ENCODE measurements at places on chromosomes 7 and 10.
A peak's percentile ranks its signal among the peaks of the same experiment; 100 is the strongest.

DNA sequence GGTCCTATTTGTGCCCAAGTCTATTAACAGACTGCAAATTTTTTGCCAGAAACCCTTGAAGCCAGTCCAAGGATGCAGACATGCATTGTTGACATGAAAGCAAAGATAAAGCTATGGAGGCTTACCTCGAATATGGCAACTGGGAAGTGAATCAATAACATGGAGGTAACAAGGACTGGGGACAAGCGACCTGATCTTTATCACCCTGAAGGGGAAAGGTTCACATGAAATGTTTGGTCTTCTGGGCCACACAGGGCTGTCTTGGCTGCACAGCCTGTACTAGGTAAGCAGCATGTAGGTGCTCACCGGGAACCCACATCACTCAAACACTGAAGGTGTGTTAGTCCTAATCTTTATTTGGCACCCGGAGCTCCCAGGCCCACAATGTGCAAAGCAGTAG, 17.9 kb downstream of the ERCC6 start:
- no peak for DNase-seq

DNA sequence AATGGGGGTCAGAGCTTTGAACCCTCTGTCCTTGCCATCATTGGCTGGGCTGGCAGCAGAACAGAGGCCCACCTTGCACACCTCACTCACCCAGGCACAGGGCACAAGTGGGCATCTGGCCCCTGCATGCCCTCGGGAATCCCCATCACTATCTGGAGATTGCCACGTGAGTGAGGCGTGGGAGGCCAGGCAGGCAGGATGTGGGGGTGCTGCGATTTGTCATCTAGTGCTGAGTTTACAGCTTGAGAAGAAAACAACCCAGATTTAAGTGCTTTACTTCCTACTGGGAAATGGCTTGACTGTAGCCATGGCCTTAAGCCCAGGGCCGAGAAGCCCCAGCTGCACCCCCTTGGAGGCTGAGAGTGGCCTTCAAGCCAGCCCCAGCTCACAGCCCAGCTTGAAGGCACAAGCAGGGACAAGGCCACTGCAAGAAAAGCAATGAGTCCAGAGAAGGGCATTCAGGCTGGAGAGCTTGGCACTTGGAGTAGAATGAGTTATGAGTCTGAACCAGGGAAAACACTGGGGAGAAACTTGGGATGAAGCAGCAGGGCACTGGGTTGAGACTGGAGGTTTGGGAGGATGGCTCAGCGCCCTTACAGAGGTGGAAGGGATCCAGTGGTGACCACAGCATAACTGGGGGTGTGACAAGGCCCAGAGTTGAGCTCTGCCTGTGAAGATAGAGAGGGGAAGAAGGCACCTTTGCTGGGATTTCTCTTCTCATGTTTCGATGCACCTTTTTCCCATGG, 123.0 kb downstream of the CXCL12 start:
- DNase-seq, result no peak

- DNase-seq, result no peak
Measured at GRCh38 chr7:47474211-47474936, 107.5 kb downstream of the TNS3 start.

DNA sequence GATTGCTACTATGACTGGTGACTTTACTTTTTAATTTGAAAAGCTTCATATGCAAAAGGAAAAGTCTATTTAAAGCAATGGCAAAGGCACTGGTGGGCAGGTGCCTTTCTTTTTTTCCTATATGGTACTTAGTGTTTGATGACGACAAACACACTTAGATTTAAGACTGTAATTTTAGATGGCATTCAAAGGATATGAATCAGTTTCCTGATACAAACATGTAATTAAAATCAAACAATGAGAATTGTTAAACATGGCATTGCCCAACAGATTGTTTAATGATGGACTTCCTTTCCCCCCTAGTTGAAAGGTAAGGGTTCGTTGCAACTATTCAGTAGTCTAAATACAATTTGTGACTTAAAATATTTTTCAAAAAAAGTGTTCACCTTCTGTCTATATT, 106.5 kb upstream of the SEMA3C start:
- no peak for DNase-seq

- no peak for DNase-seq
Measured at GRCh38 chr7:7569081-7569527, 2.4 kb downstream of the MIOS start.

DNA sequence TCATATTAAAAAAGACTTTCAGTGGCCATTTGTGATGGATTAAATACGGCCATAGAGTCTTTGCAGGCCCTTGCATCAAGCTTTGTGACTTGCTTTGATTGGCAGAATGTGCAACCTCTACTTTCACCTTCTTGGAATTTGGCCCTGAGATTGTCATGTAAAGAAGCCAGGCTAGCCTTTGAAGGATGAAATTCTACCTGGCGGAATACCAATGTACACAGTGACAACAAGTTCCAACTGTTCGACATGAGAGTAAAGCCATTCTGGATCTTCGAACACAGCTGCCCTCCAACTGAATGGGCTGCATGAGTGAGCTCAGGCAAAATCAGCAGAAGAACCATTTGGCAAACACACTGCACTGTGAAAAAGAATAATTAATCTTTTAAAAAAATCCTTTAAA, 321.3 kb downstream of the PHF14 start:
- no peak for DNase-seq

- DNase-seq, result no peak
Measured at GRCh38 chr7:112889834-112890438, 99.7 kb upstream of the TMEM168 start.

DNA sequence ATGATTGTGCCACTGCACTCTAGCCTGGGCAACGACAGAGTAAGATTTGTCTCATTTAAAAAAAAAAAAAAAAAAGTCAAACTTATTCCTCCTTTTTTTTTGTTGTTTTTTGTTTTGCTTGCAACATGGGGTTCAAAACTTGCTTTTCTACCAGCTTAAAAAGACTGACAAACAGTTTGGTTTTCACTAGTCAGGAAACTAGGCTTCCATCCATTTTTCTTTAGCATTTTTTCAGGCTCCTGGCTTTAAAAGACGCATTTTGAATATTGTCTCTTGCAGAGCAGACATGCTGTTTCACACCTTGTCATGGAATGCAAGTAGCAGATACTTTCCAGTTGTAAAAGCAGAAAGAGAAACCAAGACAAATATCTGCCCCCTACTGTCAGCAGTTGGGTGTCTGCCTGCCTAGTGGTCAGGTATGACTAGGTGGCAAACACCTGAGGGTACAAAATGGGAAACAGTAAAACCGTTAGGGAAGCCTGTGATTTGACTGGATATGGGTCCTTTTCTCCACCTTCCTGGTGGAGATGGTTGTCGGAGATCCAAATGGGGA, 139.9 kb downstream of the CCDC71L start:
- DNase-seq, result no peak

DNA sequence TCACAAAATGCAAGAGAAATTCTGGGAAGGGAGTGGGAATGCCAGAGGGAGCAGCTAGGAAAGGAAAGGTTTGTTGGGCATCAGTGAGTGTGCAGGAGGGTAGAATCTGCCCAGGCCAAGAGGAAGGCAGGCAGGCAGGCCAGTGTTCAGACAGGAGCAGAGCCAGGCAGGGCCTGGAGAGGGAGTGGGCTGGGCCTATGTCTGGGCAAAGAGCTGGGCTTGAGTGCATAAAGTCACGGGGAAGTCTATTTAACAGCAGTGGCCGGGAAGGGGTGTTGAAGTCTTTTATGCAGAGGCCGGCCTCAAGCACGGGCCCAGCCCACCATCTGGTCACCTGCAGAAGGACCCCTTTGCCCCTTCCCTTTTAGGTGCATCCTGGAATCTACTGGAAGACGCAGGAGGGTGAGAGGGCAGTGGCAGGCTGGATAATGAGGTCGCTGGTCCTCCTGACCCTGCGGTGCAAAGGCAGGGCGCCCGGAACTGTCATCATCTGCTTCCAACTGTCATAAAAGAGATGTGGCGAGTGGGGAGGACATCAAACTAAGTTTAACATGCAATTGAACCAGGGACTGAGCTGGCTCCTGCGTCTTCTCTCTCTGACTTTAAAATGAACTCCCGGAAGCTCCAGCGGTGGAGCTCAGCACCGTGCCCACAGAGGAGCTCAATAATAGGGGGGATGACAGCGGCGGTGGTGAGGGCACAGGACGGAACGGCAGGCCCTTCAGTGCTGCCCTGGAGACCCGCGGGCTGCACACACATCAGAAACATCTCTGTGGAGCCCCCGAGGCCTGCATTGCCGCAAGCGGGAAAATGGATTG, 29.5 kb downstream of the CARD11 start:
- DNase-seq, result no peak

DNA sequence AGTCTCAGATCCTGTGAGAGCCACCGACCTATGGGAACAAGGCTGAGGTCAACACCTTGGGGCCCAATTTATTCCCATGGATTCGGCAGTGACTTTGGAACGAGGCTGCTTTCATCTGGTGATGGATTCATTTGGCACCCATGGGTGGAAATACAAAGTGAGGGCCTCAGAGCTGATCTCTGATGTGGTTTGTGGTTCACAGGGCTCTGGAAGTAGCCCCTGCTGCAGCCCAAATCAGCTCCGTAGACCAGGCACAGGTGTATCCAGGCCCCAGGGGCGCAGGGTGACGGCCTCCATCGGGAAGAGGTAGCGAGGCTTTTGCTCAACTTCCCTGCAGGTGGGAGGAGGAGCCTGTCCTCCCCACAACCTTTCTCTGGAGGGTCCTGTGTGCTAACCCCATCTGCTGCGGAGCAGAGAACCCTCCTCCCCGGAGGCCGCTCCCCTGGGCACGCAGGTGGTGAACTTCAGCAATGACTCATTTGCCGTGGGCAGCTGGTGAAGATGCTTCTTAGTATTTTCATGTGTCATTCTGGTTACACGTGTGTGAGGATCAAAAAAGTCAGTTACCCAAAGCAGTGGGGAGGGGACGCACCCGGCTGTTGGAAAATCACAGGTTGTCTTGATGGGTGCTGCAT, 7.5 kb upstream of the JAKMIP3 start:
- DNase-seq, result no peak

GRCh38 chr10:125016123-125016522, 74.2 kb downstream of the ZRANB1 start:
- DNase-seq, result no peak

DNA sequence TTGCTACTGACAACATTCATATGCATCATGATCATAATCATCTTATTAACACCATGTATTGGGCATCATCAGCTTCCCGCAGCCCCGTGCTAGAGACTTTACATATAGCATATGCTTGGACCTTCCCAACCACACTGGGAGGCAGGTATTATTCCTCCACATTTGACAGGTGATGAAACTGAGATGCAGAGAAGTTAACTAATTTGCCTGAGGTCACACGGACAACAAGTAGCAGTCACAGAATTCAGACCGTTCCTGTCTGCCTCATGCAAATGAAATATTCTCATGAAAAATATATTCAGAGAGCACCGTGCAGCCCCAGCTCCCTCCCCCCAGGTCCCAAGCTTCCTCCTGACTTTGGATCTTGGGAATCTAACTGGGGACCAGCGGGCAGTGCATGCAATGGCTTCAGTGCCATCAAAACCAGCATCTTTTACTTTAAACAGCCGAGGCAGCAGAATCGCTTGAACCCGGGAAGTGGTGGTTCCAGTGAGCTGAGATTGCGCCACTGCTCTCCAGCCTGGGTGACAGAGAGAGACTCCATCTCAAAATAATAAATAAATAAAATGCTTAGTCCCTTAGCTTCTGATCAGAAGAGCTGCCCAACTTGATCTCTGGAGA, 112.2 kb upstream of the GPR26 start:
- no peak for DNase-seq

GRCh38 chr10:58435297-58435985, 50.2 kb downstream of the TFAM start:
- DNase-seq, result no peak

DNA sequence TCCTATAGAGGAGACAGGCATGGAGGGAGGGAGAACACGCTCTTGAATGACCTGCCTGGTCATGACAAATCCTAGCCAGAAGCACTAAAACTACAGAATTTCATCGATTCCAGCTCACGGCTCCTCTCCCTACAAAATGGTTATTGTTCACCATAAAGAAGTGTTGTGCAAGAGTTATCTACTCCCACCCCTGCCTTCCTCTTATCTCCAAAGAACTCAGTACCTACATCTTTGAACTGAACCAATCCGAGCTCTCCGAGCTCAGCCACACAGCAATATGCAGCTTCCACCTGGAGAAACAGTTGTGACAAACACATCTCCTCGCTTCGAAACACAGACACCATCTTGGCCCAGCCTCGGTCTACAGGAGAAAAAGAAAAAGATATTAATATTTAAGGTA, 26.9 kb upstream of the TMEM213 start:
- DNase-seq, result no peak

GRCh38 chr10:12455766-12456165, 106.4 kb downstream of the CAMK1D start:
- DNase-seq, result no peak

- no peak for DNase-seq
Measured at GRCh38 chr7:158257516-158258410, 329.9 kb downstream of the PTPRN2 start.

DNA sequence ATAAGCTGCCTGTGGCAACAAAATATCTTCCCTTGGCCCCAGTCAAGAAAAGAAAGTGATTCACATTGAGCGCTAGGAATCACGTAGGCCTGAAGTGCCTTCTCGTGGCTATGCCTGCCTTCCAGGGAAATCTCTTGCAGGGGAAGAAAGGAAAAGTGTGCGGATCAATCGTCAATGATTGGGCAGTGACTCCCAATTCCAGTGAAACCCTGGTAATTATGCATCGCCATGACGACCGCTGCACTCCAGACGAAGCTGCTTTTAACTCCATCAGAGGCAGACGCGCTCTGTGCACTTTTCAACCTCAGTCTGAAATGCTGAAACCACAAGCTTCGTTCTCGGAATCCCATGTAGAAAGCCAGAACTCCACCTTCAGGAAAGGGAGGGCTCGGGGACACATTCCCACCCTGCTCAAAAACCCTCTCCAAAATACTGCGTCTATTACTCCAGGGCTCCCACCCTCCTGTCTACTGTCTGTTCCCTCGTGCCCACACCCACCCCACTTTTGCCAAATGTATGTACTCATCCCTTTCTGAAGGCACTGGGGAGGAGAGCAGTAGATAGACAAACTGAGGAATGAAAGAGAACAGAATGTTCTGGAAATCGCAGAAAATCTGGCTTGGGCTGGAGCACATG, 24.2 kb upstream of the PRKAG2 start:
- DNase-seq, result no peak

DNA sequence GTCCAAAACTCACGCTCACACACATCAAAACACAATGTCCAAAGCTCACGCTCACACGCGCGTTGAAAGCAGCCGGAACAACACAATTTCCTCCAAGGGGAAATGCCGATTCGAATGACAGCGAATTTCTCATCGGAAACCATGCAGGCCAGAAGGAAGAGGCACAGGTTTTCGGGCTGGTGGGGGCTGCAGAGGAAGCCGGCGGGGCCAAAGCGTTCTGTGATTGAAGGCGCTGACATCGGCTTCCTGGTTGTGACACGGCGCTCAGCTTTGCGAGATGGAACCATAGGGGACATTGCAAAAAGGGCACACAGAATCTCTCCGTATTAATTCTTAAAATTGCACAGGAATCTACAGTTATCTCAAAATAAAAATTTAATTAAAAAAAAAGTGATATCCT, 61.3 kb downstream of the FOXL3 start:
- DNase-seq, result peak; percentile 41

GRCh38 chr10:117345143-117345542, 30.1 kb downstream of the PDZD8 start:
- no peak for DNase-seq

GRCh38 chr7:608954-609353, 89.3 kb upstream of the PDGFA start:
- no peak for DNase-seq
